ENCODE measurements at places on chromosomes 5 and 9.
A peak's percentile ranks its signal among the peaks of the same experiment; 100 is the strongest.

DNA sequence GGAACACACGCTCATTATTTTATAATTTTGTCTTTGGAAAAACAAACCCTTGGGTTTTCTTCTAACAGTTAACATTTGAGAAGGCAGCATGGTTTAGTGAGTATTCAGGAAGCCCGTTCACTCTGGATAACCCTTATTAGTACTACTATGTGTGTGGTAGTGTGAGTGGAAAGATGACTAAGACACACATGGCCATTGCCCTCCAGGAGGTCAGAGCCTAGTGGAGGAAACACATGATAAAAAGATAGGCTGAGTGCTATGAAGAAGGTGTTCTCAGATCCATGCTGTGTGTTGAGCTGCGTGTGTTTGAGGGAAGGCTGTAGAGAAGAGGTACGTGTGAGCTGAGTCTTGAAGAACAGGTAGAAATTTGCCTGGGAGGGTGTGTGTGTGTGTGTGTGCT is 8.4 kb downstream of the C5orf47 start:
- no peak for DNase-seq

- DNase-seq = no peak
Observed at GRCh38 chr5:102600964-102601363, 102.2 kb upstream of the SLCO6A1 start.

DNA sequence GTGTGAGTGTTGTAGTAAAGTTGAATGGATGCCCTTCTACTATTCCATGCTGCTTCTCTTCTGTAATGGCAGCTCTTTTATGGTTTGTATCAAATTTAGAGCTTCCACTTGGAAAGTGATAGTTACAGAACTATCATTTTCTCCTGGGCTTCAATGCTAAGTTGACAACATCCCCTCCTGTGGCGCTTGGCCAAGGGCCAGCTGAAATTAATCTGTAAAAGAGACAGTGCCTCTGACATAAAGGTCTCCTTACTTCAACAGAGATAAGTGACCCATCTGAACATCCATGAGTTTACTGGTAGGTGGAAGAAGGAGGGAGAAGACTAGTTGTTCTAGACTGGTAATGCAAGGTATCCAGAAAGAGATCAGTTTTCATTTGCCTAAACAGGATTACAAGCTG is 39.7 kb downstream of the CHSY3 start:
- no peak for DNase-seq

DNA sequence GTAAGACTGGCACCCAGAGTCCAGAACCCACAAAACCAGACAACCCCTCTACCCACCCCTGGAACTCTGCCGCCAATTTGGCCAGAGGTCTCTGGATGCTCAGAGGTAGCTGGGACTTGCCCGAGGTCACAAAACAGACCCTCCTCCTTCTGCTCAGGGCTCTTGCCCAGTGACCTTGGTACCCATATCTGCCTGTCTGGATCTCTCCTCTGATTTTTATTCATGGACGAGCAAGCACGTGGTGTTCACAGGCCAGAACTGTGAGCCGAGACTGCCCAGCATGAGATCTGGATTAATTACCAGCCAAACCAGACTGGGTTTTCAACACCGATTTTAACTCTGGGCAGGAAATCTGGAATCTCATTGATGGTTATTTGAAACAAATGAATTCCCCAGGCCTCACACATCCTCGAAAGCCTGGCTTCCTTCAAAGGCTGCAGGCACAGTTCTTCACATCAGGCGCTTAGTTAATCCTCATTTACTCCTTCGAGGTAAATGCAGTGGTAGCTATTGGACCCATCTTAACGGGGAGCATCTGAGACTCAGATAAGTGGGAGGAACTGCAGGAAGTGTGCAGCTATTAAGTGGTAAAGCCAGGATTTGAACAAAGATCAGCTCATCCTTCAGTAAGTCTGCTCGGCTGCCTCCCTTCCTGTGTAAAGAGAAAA is 21.4 kb downstream of the COL27A1 start:
- DNase-seq = no peak

DNA sequence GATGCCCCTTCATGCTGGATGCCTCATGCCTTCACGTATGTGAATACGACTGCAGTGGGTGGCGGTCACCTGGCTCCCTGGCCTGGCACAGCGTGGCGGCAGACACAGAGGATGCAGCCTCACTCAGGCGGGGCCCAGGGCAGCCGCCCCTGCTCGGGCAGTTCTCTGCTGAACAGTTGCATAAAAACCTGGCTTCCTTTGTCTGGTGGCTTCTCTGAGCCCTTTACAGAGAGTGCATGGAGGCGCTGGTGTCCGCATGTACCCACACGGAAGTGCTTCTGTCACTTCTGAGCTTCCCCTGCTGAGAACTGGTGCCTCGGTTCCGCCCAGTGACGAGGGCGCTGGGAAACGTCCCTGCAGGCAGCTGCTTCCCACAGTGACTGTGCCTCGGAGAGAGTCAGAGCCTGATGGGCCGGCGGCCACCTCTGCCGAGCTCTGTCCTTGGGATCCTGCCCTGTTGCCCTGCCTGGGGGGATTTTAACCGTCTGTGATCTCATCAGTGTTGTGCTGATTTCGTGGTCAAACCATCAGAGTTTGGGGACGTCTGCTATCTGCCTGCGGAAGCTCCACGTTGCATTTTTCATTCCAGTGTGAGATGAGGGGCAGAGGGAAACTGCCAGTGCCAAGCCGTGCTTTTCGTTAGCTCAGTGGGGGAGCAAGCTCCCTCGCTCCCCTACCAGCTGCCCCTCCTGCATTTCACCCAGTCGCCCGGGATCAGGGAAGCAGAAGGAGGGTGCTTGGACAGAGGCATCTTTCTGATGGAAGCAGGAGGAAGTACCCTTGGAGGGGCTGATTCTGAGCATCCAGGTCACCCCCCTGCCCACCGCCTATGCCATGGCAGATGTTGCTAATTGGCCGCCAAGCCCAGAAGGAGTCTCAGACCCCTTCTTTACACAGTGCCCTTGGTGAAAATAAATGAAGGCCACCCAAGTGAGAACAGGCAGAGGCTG is 153.0 kb upstream of the COL5A1 start:
- no peak for DNase-seq

DNA sequence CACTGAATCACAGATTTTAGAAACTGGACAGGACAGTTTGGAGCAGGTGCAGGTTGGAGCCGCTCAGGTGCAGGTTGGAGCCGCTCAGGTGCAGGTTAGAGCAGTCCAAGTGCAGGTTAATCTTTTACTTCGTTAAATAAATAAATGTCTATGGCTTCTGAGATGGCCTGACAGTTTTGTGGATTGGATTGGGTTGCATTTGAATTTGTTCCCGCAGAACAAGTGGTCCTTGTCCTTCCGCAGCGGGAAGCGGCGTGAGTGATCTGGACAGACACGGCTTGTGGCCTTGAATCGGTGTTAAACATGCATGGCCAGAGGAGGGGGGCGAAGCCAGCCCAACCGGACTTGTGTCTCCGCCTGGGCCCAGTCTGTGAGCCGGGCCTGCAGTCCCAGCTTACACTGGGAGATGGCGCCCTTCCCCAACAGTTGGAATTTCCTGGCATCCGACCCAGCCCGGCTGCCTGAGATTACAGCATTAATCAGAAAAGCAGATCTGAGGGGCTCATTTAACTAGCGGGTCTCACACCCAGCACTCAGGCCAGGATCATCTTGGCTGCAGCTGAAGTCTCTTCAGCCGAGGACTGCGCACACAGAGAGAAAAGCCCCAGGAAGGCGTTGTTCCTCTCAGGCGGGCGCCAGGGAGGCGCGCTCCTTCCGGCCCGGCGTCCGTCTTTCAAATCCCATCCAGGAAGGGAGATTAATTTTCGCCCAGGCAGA is 1.5 kb upstream of the OLFM1 start:
- peak; percentile 65 for DNase-seq

- DNase-seq = no peak
Observed at GRCh38 chr5:159763562-159763961, 152.7 kb upstream of the ADRA1B start.

DNA sequence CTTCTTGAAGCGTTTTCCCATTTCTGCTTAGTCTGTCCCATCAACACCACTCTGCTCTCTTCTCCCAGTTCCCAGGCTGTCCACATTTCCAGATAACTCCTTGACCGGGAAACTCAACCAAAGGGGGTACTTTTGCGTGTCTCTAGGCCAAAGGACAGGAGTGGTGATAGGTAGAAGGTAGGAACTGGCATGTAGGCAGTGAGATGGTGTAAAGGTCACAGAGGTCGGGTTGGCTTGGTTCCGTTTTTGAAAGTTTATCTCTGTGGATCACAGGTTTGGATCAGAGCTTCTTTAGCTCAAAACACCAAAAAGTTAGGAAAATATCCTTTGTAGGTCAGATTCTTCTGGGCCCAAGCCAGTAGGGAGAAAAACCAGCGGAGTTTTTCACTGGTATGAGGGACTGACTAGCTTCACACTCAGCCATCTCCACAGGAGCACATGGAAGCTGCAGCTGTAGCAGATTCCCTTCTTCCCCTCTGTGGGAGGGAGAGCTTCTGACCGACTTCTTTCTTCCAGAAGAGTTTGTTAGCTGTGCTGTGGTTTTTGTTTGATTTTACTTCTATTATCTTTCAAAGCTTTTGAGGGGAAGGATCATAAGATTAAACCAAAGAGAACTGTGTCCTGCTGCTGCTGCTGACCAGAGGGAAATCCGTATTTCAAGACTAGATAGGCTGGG is 98.4 kb upstream of the DMRT1 start:
- DNase-seq = no peak

Measured in GM10248 (cell line).